ENCODE measurements at places on chromosomes 6 and 20.

GRCh38 chr20:18001131-18001921, 32.5 kb downstream of the MGME1 start:
- no peak for DNase-seq

DNA sequence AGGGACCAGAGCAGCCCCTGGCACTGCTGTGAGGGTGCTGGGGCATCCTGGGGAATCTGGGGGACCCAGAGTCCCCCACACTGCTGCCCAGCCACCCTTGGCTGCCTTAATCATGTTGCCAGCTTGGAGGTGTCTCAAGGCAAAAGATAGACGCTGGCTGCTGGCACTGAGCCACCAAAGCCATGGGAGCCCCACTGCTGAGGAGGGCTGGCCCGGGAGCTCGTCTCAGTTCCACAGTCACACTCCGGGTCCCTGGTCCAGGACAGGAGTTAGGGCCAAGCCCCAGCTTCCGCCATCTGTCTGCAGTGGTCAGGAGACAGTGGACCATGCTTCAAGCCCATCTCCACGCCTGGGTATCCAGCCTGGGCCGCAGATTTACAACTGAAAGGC, 41.0 kb upstream of the HMGA1 start:
- DNase-seq: no peak

DNA sequence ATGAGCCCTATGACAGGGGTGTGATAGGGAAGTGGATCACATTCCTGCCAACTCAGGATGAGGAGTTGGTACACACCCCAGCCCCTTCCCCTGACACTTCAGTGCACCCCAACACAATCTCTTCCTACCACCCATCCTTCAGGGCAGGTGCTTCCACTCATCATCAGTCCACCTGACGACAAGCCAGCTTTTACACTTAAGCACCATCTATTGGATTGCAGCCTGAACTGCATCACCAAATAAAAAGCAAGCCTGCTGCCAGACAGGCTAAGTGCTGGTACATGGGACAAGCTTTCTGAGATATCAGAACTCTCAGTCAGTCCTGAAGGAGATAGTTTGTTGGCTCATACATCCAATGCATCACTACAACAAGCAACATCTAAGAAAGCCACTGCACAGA, 69.0 kb upstream of the TMEM200A start:
- no peak for DNase-seq

GRCh38 chr6:7154341-7155139, 46.8 kb downstream of the RREB1 start:
- no peak for DNase-seq

- no peak for DNase-seq
These were observed 174.0 kb upstream of the AFDN start for GRCh38 chr6:167652701-167653095.

GRCh38 chr6:144551339-144551738, 266.2 kb downstream of the UTRN start:
- no peak for DNase-seq

DNA sequence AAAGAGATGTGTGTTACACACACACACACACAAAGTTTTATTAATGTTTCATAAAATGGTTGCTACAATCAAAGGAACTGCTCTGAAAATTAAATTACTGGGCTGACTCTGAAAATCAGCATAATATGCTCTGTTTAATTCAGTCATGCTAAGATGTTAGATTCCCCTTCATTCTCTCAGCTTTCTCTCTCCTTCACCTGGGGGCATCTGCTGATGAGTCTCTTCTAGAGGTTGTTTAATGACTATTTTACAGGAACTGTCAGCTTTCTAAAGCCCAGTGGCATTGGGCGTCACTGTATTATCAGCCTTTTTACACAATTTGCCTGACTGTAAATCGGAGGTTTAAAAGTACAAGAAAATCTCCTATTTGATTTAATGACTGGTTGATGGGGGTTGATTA, 559.7 kb upstream of the POU3F2 start:
- DNase-seq: no peak

DNA sequence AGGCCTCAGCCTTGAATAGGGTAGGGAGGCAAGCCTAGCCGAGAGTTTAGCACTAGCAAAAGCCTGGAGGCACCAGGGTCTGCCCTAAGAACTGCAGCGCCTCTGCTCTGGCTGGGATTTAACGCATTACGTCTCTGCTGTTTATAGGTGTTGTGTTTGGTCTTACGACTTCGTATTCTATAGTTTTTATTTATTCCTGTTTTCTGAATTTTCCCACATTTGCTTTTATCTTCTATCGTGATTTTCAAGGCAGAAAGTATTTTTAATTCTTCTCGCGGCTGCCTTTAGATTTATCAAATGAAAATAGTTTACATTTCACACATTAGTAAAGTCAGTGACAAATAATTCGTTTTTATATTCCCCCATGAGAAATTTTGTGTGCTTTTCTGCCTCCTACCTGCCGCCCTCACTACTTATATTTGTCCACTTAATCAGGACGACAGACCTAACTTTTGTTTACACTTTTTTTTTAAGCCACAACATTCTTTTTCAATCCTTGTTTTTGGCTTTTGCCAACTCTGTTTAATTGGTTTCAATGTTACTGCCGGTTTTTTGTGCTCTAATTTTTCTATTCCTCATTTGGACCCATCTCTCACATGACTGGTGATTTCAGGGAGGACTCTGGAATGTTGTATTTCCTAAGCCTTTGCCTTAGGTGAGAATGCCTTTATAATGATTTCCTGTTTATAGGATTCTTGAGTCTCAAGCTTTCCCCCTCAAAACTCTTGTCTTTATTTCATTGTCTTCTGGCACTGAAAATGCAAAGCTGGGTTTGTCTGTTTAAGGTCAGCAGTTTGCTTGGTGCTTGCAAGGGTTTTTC, 1.3 kb upstream of the LZTS3 start:
- no peak for DNase-seq

DNA sequence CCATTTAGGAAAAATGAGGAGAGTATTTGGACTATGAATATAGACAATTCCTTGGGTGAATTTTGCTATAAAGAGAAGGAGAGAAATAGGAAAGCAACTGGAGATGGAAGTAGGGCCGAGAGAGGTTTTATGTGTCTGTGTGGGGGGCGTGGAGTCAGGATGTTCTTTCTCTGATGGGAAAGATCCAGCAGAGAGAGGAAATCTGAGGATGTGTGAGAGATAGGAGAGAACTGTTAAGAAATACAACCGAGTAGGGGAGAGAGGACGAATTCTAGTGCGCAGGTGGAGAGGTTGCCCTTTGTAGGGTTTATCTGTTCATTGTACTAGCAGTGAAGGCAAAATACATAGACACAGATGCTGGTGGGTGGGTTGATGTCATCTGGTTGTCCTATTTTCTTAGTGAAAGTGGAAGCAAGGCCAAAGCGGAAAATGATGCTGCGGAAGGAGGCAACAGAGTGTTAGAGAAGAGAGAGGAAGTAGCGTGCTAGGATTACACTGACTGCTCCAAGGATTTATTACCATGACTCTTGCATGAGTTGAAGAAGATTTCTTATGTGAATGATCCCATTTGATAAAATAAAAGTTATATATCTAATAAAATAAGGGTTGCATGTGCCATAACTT, 57.7 kb downstream of the CLVS2 start:
- DNase-seq: no peak

GRCh38 chr6:111604259-111605099, 1.2 kb downstream of the TRAF3IP2 start:
- no peak for DNase-seq

GRCh38 chr6:40249935-40250334, 315.7 kb upstream of the MOCS1 start:
- DNase-seq: no peak

DNA sequence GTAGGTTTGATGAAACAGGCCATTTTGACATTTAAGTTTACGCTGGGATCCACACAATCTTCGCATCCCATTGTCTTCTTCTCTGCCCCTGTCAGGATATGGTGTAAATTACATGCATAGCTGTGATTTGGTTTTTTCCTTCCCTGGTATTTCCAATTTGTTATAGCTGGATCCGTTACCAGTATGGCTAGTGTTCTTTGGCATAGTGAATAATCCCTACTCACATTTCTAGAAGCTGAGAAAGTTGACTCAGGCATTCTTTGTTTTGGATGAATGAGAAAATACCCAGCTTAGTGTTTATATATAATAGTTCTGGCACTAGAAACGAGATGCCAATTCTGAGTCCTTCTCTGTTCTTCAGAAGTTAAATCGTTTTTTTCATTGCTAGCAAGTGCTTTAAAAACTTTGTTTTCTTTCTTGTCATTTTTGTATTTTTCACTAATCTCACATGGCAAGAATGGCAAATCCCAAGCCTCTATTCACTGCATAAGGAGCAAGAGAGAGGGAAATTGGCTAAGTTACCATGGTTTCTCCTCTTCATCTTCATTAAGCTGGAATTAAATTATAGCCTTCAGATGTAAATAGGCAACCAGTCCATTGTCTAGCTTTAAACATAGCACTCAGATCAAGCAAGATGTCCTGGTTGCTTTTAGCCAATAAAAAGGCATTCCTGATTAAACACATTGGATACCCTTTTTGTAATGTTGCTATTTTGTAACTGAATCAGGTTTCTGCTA, 91.9 kb upstream of the LAMP5 start:
- no peak for DNase-seq

GRCh38 chr20:3658716-3659491, 4.3 kb downstream of the GFRA4 start:
- no peak for DNase-seq

All from stimulated activated CD4-positive, alpha-beta T cell treated with anti-CD3 and anti-CD28 coated beads, Interleukin-15, amount 100 ng/mL, for 1 hour (primary cell).